ENCODE measurements at places on chromosomes 4 and X. TPM values are rescaled to one million over a fixed set of nuclear protein-coding genes. Genes with fewer than 3 reads are reported as not detected.

DNA sequence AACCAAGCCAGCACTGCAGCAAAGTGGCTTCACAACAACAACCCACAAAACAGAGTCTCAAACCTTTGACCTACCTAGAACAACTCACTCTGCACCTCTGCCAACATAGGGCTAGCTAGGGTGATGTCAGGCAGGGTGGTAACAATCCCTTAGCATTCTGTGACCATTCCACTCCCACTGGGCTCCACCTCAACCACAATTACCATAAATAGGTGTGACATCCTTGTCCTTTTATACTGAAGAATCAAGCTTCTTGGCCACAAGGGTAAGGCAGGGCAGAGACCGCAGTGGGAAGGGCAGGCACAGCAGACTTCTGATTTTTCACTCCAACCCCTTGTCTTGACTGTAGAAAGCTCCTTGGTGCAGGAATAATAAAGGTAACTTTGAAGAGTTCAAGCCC, 795.4 kb upstream of the DIAPH2 start:
- DNase-seq = no peak

DNA sequence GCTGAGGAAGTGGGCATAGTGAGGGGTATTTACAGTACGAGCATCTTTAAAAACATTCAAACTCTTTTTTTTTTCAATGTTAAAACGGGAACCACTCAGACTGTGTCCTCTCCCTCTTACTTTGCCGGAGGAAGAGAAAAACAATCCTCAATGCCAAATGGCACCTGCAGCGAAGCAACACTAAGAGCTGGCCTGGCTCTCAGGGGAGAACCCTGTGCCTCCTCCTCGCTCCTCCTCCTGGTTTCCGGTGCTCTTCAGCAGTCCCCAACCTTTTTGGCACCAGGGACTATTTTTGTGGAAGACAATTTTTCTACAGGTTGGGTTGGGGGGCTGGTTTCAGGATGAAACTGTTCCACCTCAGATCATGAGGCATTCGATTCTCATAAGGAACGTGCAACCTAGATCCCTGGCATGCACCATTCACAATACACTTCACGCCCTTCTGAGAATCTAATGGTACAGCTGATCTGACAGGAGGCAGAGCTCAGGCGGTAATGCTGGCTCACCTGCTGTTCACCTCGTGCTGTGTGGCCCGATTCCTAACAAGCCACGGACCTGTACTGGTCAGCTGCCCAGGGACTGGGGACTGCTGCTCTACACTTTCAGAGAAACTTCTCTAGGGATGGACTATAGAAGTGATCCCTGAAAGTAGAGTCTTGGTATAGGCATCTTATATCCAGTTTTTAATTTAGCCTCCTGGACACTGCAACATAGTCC, 404.1 kb downstream of the RAPGEF2 start:
- no peak for DNase-seq

DNA sequence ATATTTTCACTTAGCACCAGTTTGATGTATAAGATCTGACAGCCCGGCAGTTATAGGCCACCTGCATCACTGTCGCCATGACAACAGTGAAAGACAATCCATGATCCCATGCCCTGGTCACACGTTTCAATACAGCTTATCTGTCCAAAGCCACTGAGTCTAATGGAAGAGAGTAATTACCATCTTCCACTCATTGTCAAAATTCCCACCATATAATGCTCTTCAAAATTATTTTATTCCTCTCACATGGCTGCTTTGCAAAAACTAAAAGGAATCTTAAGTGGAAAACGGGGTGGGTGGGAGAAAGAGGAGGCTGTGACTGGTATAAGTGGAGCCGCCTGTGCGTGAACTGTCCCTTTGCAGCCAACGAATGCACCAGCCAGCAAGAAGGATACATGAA, 44.2 kb downstream of the MAML3 start:
- DNase-seq = no peak

GRCh38 chrX:7620560-7620959, 222.4 kb upstream of the VCX start:
- no peak for DNase-seq

GRCh38 chr4:8308856-8309771, 39.6 kb downstream of the HTRA3 start:
- no peak for DNase-seq

- DNase-seq = no peak
These were observed 491 bp downstream of the COL4A5 start for GRCh38 chrX:108439961-108440696.

GRCh38 chr4:159946983-159947615, 844.2 kb downstream of the RAPGEF2 start:
- DNase-seq = no peak

- DNase-seq = no peak
These were observed 140.9 kb upstream of the ANK2 start for GRCh38 chr4:112908511-112908910.

DNA sequence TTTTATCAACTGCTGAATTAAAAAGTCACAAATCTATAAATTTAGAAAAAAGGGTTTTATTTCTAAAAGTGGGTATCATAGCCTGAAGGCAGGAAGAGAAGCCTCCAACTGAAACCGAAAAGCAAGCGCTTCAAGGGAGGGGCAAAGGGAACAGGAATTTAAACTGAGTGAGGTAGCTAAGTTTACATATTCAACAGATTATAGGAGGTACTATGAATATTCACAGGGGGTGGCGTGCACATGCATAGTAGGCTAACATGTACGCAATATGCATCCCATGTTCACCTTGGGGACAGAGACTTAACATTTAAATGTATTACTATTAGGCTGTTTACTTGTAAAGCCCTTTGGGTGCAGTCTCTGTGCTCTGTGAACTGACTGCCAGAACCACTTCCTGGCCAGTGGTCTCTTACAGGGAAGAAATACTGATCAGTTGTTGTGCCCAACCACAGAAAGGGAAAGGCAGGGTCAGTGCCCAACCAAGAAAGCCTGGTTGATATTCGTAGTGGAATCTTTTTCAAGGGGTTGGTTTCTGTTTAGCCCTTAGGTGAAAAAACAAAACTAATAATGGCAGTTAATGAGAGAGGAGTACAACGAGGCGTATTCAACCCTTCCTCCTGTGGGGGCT, 168.7 kb upstream of the GALNTL6 start:
- DNase-seq = no peak

GRCh38 chr4:121938282-121939092, 13.4 kb downstream of the TRPC3 start:
- no peak for DNase-seq

DNA sequence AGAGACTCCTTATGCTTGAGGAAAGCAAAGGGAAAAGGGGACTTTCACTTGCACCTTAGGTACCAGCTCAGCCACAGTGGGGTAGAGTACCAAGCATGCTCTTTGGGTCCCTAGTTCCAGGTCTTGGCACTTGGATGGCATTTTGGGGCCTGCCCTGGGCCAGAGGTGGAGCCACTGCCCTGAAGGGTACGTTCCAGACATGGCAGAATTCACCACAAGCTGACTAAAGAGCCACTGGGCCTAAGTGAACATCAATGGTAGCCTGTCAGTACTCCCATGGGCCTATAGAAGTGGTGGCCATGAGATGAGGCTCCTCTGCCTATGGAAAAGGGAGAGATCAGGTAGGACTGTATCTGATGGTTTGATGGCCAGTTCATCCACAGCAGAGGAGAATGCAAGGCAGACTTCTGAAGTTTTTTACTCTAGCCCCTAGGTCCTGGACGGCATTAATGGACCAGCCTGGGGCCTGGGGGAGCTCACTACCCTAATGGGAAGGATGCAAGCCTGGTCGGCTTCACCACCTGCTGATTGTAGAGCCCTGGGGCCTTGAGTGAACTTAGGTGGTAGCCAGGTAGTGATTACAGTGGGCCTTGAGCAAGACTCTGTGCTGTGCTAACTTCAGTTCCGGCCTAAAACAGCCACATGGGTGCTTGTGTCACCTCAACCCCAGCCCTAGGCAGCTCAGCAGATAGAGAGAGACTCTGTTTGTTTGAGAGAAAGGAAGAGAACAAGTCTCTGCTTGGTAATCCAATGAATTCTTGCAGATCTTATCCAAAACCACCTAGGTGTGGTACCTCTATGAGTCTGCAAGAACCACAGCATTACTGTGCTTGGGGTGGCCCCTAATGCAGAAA, 19.8 kb upstream of the HSFX4 start:
- no peak for DNase-seq

DNA sequence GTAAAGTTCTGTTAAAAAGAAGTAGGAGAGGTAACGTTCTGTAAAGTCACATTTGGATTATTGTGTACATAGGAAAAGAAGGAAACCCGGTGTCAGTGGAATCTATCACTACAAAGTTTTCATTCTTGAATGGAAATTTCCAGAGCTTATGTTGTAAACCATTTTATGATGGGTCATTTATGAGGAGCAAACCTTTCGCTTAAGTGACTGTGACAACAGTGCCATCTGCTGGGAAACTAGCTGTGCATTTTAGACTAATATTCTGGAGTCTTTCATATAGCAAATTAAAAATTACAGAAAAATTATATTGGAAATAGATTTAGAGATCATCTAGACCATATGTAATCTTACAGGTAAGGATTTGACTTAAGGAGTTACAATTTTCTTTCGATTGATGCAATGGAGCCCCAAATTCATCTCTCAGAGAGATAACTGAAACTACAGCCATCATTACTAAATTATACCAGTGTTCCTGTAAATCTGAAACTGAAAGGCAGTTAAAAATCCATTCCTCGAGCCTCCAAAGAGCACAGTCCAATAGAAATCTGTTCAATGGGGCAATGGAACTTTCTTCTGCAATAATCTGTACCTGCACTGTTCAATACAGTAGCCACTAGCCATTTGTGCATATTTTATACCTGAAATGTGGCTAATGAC, 26.9 kb downstream of the ASB9 start:
- peak; percentile 15 for DNase-seq

DNA sequence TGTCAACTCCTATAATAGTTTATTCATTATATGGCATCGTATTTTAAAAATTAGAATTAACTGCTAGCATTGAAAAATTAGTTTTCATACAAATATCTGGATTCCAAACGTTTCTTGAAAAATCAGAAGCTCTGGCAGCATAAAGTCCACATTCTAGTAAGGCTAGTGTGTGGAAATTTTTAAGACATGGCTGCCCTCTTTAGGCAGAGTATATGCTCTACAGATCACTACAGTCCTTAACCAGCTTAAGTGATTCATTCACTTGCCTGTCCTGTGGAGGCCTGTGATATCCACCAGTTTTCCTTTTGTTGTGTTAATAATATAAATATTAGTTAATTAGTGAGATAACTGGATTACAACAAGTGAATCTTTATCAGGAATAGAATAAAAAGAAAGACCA, 287.2 kb downstream of the OPHN1 start:
- DNase-seq = no peak

DNA sequence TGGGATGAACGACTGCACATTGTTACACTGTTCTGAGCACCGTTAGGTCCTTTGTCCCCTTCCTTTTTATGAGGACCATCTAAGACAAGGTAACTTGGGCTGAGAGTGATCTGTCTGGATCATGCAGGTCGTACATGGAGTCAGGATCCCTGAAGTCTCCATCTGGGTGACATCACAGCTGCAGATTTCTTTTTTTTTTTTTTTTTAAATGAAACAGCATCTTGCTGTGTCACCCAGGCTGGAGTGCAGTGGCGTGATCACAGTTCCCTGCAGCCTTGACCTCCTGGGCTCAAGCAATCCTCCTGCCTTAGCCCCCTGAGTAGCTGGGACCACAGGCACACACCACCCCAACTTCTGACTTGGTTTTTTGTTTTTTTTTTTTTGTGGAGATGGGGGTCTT, 16.5 kb downstream of the SHROOM2 start:
- no peak for DNase-seq

- DNase-seq = no peak
These were observed 136.0 kb downstream of the GABRB1 start for GRCh38 chr4:47167081-47168035.

DNA sequence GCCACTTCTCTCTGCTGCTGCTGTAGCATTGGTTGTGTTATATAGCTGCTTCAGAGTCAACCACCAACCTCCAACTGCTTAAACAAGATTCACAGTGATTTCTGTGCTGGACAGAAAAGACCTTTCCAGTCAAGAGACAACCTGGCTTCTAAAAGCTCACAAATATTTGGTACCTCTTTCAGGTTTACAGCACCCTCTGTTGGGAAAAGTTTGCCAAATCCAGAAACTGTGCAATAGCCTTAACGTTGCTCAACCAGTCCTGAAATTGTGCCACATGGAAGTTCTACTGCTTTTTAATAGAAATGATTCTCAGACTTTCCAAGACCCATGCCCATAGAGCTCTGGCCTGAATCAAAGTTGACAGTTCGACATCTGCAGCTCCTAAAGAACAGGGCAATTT, 842.1 kb upstream of the HTR2C start:
- no peak for DNase-seq

DNA sequence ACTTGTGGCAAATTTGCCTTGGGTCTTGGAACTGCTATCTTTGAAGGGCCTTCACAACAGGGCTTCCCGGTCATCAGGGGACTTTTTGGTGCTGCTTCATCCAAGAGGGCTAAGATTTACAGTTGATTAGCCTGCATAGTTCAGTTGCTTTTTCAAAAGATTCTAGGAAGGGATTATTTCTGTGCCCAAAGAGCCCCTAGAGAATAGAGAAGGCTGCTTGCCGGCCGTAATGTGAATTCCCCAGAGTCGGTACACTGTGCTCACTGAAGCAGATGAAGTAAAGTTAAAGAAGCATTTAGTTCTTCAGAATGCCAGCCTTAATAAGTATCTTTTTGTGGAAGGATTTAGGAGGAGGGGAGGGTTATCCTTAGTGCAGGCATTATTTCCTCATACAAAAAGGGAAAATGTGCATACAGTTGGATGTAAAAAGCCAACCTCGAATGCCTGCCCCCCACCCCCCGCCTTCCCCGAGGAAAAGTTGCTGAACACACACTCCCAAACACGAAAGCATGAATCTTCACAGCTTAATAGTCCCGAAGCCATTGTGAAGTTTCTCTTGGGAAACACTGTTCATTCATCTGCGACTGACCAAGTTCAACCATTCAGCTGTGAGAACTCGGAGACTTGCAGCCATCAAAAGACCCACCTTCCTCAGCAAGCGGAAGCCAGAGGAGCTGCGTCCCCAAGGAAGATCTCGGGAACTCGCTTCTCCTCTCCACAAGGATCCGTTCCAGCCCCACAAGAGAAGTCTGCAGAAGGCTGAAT, 47.6 kb downstream of the ANOS1 start:
- no peak for DNase-seq

GRCh38 chr4:8745005-8745790, 126.4 kb downstream of the HMX1 start:
- no peak for DNase-seq

The MAGEA2B gene
- total RNA-seq = not detected

The EPGN gene
- total RNA-seq = not detected

The WDFY3 gene
- total RNA-seq = 0.53 TPM

The IQSEC2 gene
- total RNA-seq = 0.96 TPM

The GAGE12F gene
- not detected for total RNA-seq

The ZCCHC18 gene
- total RNA-seq = 2.9 TPM

The OPN1MW3 gene
- not detected for total RNA-seq

The CXorf49 gene
- not detected for total RNA-seq

The C1GALT1C1 gene
- 18.8 TPM for total RNA-seq

The GNRHR gene
- not detected for total RNA-seq

The C4orf50 gene
- 0.24 TPM for total RNA-seq

Data from CD8-positive, alpha-beta memory T cell (primary cell).